Activated T-cell treated with anti-CD3 and anti-CD28 coated beads, Interleukin-2, amount 50 U/mL, for 4 hours (primary cell): ENCODE measurements at places on chromosomes 7 and 10. TPM values are rescaled to one million over a fixed set of nuclear protein-coding genes. Genes with fewer than 3 reads are reported as not detected.

Gene TTYH3
- total RNA-seq: 15.2 TPM

Gene ATOH7
- not detected for total RNA-seq

Gene NEUROG3
- total RNA-seq: not detected

Gene ZCCHC24
- 0.63 TPM for total RNA-seq

GRCh38 chr10:106254071-106254470 is 910.4 kb downstream of the SORCS1 start:
- no peak for DNase-seq

GRCh38 chr10:37789590-37789989 is 67.8 kb downstream of the ZNF248 start:
- no peak for DNase-seq

GRCh38 chr7:111324228-111324627 is 233.3 kb downstream of the LRRN3 start:
- DNase-seq: no peak

- no peak for DNase-seq
Observed at GRCh38 chr7:128963327-128963757, 25.6 kb downstream of the IRF5 start.

GRCh38 chr10:33392706-33393105 is 58.2 kb upstream of the NRP1 start:
- DNase-seq: no peak

GRCh38 chr10:76047521-76047920 is 616.1 kb downstream of the LRMDA start:
- DNase-seq: no peak
